Glutamatergic neuron (in vitro differentiated cells): ENCODE measurements at places on chromosomes 12 and 14.

- no peaks in the 10 kb centered on the region for H3K36me3 ChIP-seq
- H3K27me3 ChIP-seq, result no peaks in the 10 kb centered on the region
- H3K27ac ChIP-seq, result peak within 1 kb of the TSS; percentile 95
- H3K4me1 ChIP-seq, result peaks cover 6% of the 10 kb centered on the region
- DNase-seq, result peak; percentile 98
Measured at GRCh38 chr14:35046048-35046750, at the start of gene FAM177A1. FAM177A1 (plus strand) TSS chr14:35046272; CDS start chr14:35046464, 192 bp downstream.

DNA sequence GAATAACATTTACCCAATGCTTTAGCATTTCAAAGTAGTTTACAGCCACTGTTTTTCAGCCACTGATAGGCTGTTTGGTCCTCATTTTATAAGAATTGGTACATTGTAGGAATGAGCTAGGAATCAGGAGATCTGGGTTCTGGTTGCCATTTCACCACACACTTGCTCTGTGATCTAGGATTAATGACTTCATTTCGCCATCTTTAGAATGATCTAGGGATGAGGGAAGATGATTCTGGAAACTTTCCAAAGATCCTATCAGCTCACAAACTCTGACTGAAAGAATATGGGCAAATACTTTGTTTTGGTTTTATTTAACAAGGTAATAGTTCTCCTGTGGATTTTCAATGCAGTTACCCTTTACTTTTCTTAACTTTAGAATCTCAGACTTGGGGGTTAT lies 155.0 kb downstream of the GCH1 start:
- H3K36me3 ChIP-seq, result no peaks in the 10 kb centered on the region
- H3K4me1 ChIP-seq, result no peaks in the 10 kb centered on the region
- no peak overlapping the region for H3K4me3 ChIP-seq
- no peak overlapping the region for H3K27ac ChIP-seq
- no peak for DNase-seq
- H3K27me3 ChIP-seq, result no peaks in the 10 kb centered on the region

DNA sequence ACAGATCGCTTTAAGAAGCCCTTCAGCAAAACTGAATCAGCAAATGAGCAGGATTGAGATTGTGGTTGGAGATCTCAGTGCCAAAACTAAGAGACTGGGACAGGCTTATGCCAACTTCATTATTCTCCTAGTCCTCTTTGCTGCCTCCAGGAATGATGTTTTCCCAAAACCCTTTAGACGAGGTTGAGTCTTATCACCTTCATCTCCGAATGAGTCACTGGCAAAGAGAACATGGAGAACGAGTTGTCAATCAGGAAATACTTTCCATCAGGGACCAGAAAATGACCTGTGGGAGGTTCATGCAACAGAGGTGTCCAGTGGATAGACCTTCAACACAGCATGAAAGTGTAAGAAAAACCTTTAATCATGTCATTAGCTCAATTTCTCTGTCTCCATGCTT lies 461.5 kb downstream of the RMST start:
- H3K4me1 ChIP-seq, result no peaks in the 10 kb centered on the region
- H3K27ac ChIP-seq, result no peak overlapping the region
- no peak for DNase-seq
- H3K36me3 ChIP-seq, result no peaks in the 10 kb centered on the region
- H3K27me3 ChIP-seq, result no peaks in the 10 kb centered on the region

DNA sequence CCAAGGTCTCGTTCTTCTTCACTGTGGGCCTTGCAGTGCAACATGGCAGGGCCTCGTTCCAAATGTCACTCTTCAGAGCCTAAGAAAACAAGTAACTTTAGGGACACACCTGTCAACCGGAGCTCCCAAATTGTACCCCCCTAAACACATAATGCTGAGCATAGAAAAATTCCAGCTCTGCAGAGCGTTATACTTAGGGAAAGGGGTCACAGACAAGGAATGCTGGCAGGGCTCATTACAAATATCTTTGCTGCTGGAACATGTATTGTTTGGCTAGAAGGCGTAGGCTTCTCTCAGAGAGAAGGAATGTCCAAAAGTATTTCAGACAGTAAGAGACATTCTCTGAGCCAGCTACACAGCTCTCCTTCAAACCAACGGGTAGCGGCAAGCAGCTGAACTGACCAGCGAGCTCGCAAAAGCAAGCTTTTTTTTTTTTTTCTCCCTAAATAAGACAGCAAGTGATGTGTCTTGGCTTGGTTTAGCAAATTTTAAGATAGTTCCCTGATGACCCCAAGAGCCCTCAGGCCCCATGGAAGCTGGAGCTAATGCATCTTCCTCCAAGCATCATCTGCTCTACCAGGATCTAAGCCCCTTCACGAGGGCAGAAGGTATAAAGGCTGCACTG lies 24.5 kb downstream of the SSH1 start:
- H3K4me3 ChIP-seq, result no peak overlapping the region
- H3K36me3 ChIP-seq, result peaks cover 5% of the 10 kb centered on the region
- H3K4me1 ChIP-seq, result peaks cover 22% of the 10 kb centered on the region
- H3K27ac ChIP-seq, result peak overlapping the region; percentile 15
- peaks cover 7% of the 10 kb centered on the region for H3K27me3 ChIP-seq

- peaks cover 7% of the 10 kb centered on the region for H3K4me1 ChIP-seq
- peaks cover 2% of the 10 kb centered on the region for H3K27me3 ChIP-seq
- no peak overlapping the region for H3K27ac ChIP-seq
- no peak overlapping the region for H3K4me3 ChIP-seq
- DNase-seq, result no peak
Measured at GRCh38 chr12:54363047-54363446, 1.2 kb downstream of the GPR84 start.

GRCh38 chr12:50104417-50105366 lies 884 bp downstream of the GPD1 start:
- no peak for DNase-seq
- no peak overlapping the region for H3K27ac ChIP-seq
- H3K36me3 ChIP-seq, result peaks cover 1% of the 10 kb centered on the region
- H3K4me1 ChIP-seq, result peaks cover 7% of the 10 kb centered on the region
- no peak overlapping the region for H3K4me3 ChIP-seq

- no peak overlapping the region for H3K4me3 ChIP-seq
- no peaks in the 10 kb centered on the region for H3K27me3 ChIP-seq
- H3K4me1 ChIP-seq, result no peaks in the 10 kb centered on the region
- no peak overlapping the region for H3K27ac ChIP-seq
Measured at GRCh38 chr12:64968989-64969819, 144.8 kb downstream of the TBC1D30 start.

- peaks cover 3% of the 10 kb centered on the region for H3K4me1 ChIP-seq
- peaks cover 26% of the 10 kb centered on the region for H3K27me3 ChIP-seq
- H3K27ac ChIP-seq, result no peak overlapping the region
- H3K4me3 ChIP-seq, result no peak overlapping the region
- no peak for DNase-seq
Measured at GRCh38 chr12:49962861-49963765, 1.4 kb downstream of the AQP5 start.

DNA sequence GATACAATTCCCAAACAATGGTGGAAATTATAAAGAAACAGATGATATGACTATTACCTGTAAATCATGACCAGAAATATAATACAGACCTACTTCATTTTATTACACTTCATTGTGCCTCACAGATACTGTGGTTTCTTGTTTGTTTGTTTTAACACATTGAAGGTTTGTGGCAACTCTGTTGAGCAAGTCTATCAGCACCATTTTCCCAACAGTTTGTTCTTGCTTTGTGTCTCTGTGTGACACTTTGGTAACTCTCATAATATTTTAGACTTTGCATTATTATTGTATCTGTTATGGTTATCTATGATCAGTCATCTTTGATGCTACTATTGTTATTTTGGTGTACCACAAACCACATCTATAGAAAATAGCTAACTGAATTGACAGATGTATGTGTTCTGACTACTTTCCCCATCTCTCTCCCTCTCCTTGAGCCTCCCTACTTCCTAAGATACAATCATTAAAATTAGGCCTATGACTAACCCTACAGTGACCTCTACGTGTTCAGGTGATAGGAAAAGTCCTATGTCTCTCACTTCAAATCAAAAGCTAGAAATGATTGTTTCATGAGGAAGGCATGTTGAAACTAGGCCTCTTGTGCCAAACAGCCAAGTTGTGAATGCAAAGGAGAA lies 49.1 kb downstream of the FBXO33 start:
- H3K36me3 ChIP-seq, result peaks cover 4% of the 10 kb centered on the region
- no peak overlapping the region for H3K27ac ChIP-seq
- H3K4me3 ChIP-seq, result no peak overlapping the region

DNA sequence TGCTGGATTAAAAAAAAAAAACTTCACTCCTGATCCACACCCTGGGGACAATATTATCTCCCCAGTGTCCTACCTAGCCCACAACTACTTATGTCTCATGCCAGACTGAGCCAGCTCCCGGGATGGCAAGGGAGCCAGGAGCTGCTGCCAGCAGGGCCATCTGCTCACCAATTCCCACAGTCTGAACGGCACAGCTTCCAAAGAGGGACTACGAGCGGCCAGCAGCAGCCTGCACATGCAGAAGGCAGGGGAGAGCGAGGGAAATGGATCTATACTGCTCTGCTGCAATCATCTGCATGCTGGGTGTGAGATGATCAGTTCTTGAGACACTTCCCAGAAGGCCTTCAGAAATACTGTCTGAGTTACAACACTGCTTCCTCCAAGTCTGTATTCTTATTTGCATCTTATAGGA lies 11.1 kb downstream of the SSH1 start:
- peak overlapping the region; percentile 71 for H3K4me3 ChIP-seq
- H3K27ac ChIP-seq, result peak overlapping the region; percentile 87
- peaks cover 7% of the 10 kb centered on the region for H3K27me3 ChIP-seq
- peak; percentile 69 for DNase-seq
- peaks cover 17% of the 10 kb centered on the region for H3K36me3 ChIP-seq

DNA sequence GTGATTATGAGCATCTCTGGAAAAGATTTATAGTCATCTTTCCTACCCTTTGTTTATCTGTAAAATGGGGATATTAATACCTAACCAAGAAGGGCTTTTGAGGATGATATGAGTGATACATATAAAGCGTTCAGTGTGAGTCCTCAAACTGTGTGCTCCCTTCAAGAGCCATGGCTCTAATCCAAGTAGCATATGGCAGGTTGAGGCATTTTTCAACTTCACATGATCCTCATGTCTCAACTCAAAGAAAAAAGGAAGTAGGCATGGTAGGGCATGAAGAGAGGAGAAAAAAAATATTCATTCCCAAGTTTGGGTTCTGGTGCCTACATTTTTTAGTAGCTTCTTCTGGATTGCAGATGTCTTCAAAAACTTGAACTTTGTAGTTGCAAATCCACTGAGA lies 286.3 kb upstream of the ATP2B1 start:
- H3K4me1 ChIP-seq, result peaks cover 2% of the 10 kb centered on the region
- no peaks in the 10 kb centered on the region for H3K36me3 ChIP-seq
- no peak overlapping the region for H3K4me3 ChIP-seq
- H3K27ac ChIP-seq, result no peak overlapping the region
- DNase-seq, result no peak

GRCh38 chr12:48021485-48022179 lies 17.4 kb upstream of the COL2A1 start:
- peaks cover 27% of the 10 kb centered on the region for H3K27me3 ChIP-seq
- no peak for DNase-seq
- peaks cover 2% of the 10 kb centered on the region for H3K4me1 ChIP-seq
- H3K36me3 ChIP-seq, result no peaks in the 10 kb centered on the region
- no peak overlapping the region for H3K27ac ChIP-seq

DNA sequence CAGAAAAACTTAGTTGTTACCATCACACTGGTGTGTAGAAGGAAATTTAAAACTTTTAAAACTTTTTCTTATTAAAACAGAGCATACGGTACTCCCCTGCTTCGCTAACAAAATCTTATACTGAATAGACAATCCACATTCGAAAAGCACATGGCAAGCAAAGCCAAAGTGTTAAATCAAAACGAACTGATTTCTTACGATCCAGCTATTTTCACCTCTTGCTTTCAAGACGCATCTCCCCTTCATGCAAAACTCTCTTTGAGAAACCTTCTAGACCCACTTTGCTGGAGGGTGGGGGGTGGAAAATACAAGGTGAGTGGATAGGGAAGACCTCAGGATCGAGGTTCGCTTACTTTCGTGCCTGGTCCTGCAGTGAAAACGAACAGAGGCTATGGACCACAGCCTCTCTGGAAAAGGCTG lies 328 bp downstream of the INTS13 start:
- H3K36me3 ChIP-seq, result no peaks in the 10 kb centered on the region
- peaks cover 13% of the 10 kb centered on the region for H3K4me1 ChIP-seq
- no peak for DNase-seq
- peaks cover 6% of the 10 kb centered on the region for H3K27me3 ChIP-seq
- peak overlapping the region; percentile 97 for H3K27ac ChIP-seq

DNA sequence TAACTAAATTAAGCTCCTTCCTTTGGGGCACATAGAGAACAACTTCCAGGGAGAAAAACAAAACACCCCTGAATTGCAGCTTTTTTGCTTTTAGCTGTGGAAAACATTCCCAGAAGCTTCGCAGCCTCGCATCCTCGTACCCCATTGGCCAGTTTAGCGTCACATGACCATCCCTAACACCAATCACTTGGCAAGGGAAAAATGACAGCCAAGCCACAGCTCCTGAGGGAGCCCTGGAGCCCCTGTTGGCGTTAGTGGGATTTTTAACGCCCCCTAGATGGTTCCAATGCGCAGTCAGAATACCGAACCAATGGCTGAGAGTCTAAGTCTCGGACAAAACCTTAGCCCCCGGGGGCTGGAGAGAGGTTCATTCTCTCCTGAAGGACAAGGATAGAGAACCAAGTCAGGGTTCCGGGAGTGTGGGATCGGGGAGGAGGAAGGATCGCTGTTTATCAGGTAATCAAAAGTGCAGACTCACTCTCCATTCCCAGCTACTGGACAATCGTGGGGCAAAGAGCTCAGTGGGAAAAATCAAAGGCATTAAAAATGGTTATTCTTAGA lies 135.6 kb upstream of the HIF1A start:
- DNase-seq, result no peak
- no peaks in the 10 kb centered on the region for H3K36me3 ChIP-seq
- peaks cover 9% of the 10 kb centered on the region for H3K4me1 ChIP-seq
- H3K27me3 ChIP-seq, result no peaks in the 10 kb centered on the region

- H3K4me3 ChIP-seq, result peak overlapping the region; percentile 83
- peaks cover 46% of the 10 kb centered on the region for H3K4me1 ChIP-seq
- DNase-seq, result no peak
- peaks cover 3% of the 10 kb centered on the region for H3K36me3 ChIP-seq
Measured at GRCh38 chr12:52007158-52007921, 594 bp downstream of the TAMALIN start.

DNA sequence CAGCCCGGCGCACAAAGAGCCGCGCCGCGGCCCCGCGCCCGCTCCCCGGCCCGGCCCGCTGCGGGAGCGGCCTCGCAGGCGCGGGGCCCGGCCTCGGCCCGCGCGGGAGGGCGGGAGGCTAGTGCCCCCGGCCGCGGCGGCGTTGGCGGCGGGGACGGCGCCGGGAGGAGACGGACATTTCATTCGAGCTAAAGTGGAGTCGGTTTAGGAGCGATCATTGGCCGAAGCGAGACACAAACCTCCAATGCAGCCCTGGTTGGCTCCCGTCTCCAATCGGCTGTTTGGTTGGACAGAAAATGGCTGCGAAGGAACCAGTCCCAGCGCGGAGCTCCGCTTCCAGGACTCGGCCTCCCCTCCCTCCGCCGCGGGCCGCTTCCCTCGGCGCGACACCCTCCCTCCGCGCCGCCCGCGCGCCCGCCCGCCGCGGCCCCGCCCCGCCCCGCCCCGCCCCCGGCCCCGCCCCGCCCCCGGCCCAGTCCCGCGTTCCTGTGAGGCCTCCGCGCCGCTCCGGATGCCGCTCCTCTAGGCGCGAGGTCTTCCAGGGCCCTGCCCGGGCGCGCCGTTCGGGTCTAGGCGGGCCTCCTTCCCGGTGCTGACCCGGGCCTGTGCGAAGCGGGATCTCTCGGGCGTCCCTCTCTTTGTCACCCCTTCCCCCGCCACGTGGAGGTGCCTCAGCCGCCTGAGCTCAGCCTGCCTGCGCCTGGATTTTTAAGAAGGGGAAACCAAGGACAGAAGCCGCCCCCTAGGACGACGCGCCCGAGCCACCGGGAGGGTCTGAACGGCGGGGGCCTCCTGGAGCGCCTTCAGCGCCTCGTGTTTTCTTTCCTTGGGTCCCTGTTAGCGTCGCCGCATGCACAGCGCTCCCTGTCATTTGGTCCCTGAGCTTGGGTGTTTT lies at the start of gene NFYB:
Gene NFYB, minus strand, starts transcription at position 309 of the 895 bp plus-strand sequence. CDS start 2,757 bp downstream, outside the sequence.
- H3K4me1 ChIP-seq, result peaks cover 13% of the 10 kb centered on the region
- DNase-seq, result peak; percentile 88
- H3K27ac ChIP-seq, result peak within 1 kb of the TSS; percentile 94
- peak within 1 kb of the TSS; percentile 86 for H3K4me3 ChIP-seq
- no peaks in the 10 kb centered on the region for H3K36me3 ChIP-seq
